ENCODE measurements at places on chromosomes 3 and 15.

DNA sequence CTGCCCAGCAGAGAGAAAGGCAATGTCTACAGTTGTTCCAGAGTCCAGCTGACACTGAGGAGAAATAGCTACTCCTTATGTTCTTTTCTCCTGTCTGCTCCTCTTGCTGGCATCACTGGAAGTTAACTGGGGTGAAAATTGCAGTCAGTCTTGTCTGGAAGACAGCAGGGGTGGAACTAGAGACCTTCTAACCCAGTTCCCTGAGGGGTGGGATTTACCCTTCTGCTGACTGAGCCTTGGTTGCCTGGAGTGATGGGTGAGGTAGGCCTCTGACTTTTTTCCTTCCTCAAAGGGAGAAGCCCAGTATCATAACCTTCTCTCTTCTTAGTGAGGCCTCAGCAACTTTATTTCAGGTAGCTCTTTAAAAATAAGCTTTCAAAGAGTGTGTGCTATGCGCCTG is 16.2 kb downstream of the ZNF609 start:
- DNase-seq, result no peak

- DNase-seq, result no peak
Measured at GRCh38 chr15:85556618-85556895, 176.2 kb downstream of the AKAP13 start.

- DNase-seq, result no peak
Measured at GRCh38 chr3:179495483-179495882, 44.2 kb upstream of the GNB4 start.

DNA sequence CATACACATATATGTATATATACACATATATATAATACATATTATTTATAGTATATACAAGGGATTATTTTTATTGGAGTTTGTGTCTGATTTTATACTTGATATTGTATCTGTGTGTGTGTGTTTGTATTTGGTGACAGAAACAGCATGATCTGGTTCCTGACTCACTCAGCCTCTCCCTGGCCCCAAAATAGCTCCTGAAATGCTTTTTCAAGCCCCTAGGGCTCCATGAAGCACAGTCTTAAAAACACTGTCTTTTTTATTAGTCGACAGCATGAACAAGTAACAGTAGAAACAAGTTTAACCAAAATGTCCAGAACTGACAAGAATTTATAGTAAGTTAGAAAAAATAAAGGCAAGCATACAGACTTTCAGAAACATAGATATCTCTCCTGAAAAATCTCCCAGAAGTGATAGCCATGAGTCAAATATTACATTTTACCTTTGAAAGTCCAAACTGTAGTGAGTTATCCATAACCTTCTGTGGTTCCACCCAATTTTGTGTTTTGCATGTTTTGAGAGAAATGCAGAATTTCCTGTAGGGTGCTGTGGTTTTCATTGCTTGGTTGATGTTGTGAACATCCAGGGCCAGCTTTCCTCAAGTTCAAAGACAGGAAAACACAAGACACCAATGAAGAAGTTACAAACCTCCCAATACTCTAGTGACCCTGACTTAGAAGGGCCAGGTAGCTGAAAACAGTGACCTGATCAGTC is 98.5 kb upstream of the CCDC80 start:
- DNase-seq, result no peak

- DNase-seq, result no peak
Measured at GRCh38 chr15:62404194-62404985, 239.3 kb upstream of the C2CD4B start.

DNA sequence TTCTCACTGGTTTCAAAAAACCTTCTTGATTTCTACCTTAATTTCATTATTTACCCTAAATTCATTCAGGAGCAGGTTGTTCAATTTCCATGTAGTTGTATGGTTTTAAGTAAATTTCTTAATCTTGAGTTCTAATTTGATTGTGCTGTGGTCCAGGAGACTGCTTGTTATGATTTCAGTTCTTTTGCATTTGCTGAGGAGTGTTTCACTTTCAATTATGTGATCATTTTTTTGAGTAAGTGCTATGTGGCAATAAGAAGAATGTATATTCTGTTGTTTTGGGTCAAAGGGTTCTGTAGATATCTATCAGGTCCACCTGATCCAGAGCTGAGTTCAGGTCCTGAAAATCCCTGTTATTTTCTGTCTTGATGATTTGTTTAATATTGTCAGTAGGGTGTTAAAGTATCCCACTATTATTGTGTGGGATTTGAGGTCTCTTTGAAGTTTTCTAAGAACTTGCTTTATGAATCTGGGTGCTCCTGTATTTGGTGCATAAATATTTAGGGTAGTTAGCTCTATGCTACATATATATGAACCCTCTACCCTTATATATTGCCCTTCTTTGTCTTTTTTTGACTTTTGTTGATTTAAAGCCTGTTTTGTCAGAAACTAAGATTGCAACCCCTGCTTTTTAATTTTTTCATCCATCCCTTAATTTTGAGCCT is 158.4 kb upstream of the TPRG1 start:
- no peak for DNase-seq

GRCh38 chr3:87997298-87997697 is 61.5 kb downstream of the CGGBP1 start:
- no peak for DNase-seq

DNA sequence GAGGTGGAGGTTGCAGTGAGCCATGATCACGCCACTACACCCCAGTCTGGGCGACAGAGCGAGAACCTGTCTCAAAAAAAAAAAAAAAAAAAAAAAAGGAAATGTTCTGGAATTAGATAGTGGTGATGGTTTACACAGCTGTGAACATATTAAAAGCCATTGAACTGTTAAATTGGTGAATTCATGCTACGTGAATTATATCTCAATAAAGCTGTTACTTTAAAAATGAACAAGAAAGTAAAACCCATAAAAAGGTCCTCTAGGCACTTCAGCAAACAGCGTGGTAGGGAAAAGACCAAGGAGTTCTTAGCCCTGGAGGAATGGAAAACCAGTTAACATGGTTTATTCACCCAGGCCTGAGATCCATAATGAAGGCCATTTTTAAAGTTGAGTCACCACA is 180.1 kb downstream of the ATG7 start:
- no peak for DNase-seq
